Stimulated activated CD8-positive, alpha-beta memory T cell treated with anti-CD3 and anti-CD28 coated beads, Interleukin-2, amount 100 ng/mL, for 1 hour (primary cell): ENCODE measurements at places on chromosomes 1 and 21.

- DNase-seq = peak; percentile 48
Observed at GRCh38 chr21:25735646-25736597, 1.1 kb downstream of the GABPA start.

- no peak for DNase-seq
Observed at GRCh38 chr1:201946224-201946908, at the start of gene LMOD1. Gene LMOD1, minus strand, starts transcription at chr1:201946548. Its CDS starts 208 bp downstream, at chr1:201946340.

DNA sequence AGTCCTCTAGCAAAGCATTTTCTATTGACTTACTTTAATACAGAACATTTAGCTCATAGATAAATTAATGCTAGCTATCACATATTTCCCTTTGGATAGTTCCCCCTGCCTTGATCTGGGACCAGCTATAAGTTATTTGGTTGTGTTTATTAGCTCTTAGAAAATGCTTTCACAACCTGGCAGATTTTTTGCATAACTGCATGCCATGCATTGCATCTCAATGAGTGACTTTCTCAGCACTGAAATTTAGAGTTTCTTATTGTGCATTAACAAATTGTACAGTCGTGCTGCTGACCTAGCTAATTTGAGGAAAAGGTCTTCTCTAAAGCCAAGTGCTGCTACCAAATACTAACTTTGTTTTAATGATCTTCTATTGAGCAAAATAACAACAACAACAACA, 164.8 kb downstream of the PLPPR5 start:
- no peak for DNase-seq

DNA sequence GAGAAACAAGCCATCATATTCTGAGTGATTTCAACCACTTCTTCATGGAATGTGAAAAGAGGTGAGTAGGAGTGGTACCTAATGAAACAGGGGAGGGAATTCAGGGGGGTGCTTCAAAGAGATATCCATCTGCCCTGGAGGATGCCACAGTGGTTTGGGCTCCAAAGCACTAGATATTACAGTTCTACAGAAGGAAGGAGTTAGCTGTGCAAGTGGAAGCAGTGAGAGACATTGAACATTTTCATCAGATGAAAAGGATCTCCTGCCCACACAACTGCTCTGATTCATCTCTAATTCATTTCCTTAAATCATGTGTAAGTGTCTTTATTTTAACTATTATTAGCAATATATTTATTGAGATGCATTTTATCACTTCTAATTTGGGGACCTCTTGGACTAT, 2.8 kb upstream of the RGS5 start:
- DNase-seq = no peak

GRCh38 chr1:36906555-36906954, 127.8 kb downstream of the GRIK3 start:
- DNase-seq = no peak

DNA sequence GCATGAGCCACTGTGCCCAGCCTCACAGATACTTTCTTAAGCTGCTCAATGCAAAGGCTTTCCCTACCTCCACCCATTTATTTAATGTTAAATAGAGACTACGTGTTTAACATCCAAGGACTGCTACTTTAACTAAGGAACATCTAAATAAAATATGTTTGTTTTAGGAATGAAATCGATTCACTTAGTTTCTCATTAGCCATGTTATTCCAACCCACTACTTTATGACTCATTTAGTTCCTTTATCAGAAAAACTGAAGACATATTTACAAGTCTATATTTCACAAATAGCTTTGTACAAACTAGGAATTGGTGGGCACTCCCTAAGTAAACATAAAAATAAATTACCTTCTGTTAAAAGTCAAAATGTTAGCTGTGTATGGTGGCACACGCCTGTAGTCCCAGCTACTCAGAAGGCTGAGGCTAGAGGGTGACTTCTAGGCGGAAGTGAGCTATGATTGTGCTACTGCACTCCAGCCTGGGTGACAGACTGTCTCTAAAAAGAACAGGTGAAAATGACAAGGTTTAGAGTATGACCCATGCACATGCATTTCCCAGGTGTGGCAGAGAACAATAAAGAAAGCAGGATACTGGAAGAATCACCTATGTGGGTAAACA, 39.9 kb upstream of the AK4 start:
- no peak for DNase-seq

DNA sequence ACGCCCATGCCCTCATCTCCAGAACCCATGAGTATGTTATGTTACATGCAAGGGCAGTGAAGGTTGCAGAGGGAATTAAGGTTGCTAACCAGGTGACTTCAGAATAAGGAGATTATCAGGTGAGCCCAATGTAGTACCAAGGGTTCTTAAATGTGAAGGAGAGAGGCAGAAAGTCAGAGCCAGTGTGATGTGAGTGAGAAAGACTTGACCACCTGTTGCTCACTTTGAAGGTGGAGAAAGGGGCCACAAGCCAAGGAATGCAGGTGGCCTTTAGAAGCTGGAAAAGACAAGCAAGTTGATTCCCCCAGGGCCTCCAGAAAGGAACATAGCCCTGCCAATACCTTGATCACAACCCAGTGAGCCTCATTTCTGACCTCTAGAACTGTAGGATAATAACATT, 84.7 kb upstream of the CLDN14 start:
- no peak for DNase-seq

DNA sequence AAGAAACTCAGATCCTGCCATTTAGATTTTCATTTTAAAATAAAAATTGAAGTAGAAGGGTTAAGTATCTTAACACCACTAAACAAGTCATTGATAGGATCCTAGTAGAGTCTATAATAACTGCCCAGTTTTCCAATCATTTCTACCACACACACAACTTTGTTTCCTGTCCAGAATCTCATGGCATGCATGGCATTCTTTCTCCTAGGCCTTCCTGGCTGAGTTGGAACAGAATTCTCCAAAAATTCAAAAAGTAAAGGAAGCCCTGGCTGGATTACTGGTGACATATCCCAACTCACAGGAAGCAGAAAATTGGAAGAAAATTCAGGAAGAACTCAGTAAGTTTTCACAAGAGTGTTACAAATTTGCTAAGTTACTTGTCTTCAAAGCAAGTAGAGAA, 111.4 kb upstream of the BMP8A start:
- no peak for DNase-seq

DNA sequence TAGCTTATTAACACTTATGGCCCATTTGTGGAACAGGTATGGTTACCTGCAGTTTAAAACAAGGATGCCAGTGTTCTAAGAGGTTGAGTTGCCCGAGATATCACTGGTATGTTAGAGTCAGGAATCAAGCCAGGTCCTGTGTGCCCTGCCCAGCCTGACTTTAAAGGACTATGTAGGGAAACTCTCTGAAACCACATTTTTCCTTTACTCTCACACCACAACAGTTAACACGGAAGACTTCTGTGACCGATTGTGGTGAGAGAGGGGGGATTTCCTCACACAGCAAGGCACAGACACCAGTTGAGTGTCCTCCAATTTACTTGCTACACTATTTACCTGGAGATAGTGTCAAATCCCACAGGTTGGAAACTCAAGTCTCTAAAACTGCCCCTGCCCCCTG, 47.8 kb downstream of the UCK2 start:
- DNase-seq = no peak

GRCh38 chr1:215992620-215993019, 425.5 kb downstream of the KCTD3 start:
- no peak for DNase-seq

DNA sequence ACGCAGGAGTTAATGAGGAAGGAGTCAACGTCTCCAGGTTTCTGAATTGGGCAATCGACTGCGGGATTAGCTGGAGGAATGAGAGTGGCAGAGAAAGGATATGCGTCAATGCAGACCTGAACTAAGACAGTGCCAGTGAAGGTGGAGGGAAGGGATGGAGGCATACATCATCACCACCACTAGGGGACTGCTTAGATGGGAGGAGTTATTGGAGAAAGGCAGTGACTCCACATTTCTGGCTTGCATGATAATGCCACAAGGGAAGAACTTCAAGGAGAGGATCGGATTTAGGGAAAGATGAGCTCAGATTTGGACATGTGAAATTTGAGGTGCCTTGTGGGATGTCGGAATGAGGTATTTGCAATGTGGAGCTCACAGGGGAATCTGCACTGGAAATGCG, 17.5 kb downstream of the VASH2 start:
- no peak for DNase-seq
